Fibroblast of upper back skin (primary cell): ENCODE measurements at places on chromosomes 1 and 21.

- peak; percentile 18 for DNase-seq
Measured at GRCh38 chr1:117365350-117366176, 1.7 kb upstream of the MAN1A2 start.

DNA sequence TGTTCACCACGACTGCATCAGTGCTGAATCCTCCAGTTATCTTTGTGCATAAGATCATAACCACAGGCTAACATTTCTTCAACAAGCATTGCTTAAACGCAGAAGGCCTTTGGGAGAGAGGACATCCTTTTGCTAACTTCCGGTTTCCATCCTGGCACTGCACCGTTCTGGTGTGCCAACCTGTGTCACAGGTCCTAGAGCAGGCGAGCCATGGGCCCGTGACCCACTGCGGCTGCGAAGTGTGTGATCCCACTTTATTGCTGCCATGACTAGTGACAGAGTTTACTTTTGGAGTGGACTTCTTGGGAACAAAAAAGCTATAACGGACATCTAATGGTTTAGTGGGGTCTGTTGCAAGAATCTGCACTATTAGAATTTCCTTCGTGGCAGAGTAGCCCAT, 42.9 kb downstream of the ADAMTS5 start:
- DNase-seq: no peak

DNA sequence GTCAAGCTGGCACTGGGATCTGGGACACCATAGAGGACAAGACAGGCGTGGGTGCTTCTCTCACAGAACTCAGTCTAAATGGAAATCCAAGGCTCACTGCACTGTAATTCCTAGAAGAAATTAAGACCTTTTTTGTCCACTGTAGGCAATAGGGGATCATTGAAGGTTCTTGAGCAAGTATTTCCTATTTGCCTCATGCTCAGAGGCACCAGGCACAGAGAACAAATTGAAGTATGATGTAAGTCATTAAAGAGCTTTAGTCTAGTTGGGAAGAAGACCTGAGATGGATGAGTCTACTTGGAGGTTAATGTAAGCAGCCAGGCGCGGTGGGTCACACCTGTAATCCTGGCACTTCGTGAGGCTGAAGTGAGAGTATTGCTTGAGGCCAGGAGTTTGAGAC, 34.6 kb downstream of the EIF2D start:
- no peak for DNase-seq

DNA sequence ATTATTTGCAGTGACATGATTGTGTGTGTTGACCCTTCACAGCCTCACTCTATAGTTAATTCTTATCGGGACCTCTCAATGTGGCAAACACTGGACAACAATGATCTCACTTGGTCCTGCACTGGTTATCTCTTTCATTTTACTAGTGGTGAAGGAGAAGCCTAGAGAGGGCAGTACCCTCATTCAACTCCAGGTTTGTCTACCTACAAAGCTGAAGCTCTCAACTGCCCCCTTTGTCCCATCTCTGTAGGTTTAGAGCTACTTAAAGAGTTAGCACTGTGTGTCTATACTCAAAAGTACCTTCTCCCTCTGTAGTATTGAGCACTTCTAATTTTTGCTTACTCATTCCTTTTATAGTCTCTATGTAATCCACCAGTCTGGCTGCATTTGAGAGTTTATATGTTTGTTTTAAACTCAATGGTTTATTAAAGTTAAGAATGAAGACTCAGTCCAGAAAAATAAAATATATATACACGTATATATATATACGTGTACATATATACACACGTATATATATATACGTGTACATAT, 40.9 kb upstream of the BCL9 start:
- DNase-seq: no peak

GRCh38 chr1:113211467-113211866, 138.5 kb downstream of the LRIG2 start:
- DNase-seq: no peak

- no peak for DNase-seq
Measured at GRCh38 chr21:31490443-31490842, 146.4 kb upstream of the TIAM1 start.
